ENCODE measurements at places on chromosomes 7 and 10. TPM values are rescaled to one million over a fixed set of nuclear protein-coding genes. Genes with fewer than 3 reads are reported as not detected.

Gene FAM25C
- not detected for total RNA-seq

Gene PNLIPRP3
- not detected for total RNA-seq

DNA sequence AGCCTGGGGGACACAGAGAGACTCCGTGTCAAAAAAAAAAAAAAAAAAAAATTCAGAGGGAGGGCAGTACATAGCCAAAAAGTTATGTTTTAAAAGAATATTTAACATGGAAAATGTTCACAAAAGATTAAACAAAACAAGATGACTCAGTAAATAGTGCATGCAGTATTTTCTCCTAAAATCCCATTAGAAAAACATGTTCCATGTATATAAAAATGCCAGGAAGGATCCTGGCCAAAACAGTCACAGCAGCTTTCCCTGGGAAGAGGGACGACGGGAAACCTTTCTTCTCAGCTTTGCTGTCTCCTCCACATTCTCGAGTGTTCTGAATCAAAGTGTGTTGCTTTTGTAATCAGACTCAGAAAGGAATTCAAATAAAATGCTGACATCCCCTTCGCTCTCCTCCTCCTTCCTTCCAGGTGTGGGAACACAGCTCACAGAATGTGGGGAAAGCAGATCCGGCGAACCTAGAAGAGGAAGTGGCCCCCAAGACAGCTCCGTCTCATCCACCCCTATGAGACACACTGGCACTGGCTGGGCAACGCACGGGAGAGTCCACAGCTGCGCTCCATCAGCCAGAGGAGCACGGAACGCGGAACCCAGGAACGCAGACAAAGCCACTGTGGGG lies 139.4 kb downstream of the MAD1L1 start:
- DNase-seq: no peak

DNA sequence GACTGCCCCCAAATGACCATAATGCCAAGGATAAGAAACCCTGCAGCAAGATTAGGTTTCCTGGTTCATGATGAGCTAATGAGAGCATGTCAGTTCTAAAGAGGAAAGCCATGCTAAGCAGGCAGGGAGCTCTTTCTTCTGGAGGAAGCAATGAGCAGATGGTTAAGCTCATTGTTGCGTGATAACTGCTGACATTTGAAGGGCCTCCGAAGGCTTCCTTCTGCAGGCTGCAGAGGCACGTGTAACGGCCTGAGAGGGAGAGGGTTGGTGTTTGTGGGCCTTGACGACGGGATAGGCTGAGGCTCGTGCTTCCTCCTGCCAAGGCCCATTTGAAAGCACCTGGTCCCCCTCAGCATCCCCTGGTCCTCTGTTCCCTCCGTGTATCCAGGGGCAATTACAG lies 63.5 kb upstream of the BTBD16 start:
- DNase-seq: no peak

GRCh38 chr7:157739650-157740049 lies 402.8 kb downstream of the DNAJB6 start:
- no peak for DNase-seq

Data from CD8-positive, alpha-beta T cell (primary cell).